Stimulated activated CD8-positive, alpha-beta memory T cell treated with anti-CD3 and anti-CD28 coated beads, Interleukin-2, amount 100 ng/mL, for 1 hour (primary cell): ENCODE measurements at places on chromosomes 5 and 9.

DNA sequence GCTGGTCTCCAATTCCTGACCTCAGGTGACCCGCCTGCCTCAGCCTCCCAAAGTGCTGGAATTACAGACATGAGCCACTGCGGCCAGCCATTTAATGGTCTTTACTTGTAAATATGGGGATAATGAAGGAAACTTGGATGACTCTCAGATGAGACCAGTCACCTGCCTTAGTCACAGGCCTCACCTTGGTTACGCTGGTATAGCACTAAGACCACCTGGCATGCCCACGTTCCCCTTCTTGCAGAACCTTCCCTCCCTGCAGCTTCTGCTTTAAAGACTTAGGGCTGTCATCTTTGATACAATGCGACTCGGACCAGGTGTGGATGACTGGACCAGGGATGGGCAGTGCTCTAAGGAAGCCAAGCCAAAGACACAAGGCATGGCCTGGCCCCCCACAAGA, 629.9 kb downstream of the CCDC171 start:
- no peak for DNase-seq

DNA sequence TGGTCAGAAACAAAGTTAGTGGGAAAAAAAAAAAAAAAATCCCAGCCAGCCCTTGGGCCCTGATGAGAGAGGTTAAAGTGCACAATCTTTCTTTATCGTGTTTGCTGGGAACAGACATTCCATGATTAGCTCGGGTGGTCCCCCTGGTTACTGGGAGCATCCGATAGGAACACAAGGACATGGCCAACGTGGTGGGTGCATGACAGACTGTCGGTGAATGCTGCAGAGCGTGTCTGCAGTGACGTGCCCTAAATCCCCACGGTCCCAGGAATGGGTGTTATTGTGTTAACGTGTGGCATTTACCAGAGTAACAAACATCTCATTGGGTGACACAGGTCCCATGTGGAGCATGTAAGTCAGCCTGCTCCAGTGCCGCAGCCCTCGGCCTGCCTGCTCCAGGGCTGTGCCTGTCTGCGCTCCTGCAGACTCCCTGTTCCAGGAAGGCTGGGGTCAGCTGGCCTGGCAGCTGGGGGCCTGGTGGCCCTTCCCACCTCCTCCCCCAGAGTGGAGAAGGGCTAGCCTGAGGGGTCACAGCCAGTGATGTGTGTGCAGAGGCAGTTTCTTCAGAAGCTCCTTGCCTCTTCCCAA, 34.3 kb upstream of the TBC1D2 start:
- no peak for DNase-seq

DNA sequence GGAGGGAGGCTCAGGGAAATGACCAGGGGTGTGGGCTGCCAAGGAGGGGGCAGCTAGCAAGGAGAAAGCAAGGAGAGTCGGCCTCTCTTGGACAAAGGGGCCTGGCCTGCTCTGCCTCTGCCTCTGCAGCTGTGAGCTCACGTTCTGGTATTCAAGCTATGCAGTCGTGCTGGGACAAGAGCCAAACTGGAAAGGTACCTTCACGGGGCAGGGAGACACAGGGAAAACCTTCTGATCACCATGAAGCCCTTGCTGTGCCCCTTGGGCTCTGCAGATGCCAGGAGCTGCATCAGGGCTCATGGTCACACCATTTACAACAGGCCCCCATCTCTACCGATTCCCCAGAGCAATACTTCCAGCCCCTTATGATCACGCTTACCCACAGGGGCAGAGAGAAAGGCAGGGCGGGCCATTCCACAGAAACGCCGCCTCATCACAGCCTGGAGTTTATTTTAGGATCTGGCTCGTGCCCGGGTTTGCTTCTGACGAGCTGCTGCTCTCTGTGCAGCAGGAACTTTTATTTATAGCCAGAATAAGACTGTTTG, 63.2 kb downstream of the PRRT1B start:
- no peak for DNase-seq

- DNase-seq: no peak
Measured at GRCh38 chr9:90802386-90802985, 867 bp downstream of the SYK start.

DNA sequence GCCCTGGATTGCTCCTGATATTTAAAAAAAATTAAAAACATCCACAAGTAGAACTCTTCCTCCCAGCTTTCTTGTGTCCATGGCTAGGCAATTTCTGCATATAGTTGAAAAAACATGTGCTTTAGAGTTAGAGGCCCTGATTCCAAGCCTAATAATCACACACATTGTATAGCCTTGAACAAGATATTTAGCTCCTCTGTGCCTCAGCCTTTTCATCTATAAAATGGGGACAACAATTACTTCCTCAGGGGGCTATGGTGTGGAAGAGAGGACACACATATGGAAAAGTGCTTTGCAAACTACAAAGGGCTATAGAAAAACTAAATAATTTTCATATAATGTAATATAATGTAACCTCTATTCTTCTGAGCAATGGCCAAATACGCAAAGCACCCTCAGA, 23.0 kb upstream of the CDK5RAP2 start:
- DNase-seq: no peak

- no peak for DNase-seq
Measured at GRCh38 chr9:112699230-112699629, 18.7 kb downstream of the INIP start.

GRCh38 chr9:107175041-107175440, 108.0 kb upstream of the RAD23B start:
- DNase-seq: no peak

GRCh38 chr5:30878296-30878695, 315.2 kb upstream of the CDH6 start:
- no peak for DNase-seq

GRCh38 chr5:139749242-139749641, 46.4 kb upstream of the PSD2 start:
- DNase-seq: no peak

GRCh38 chr9:33242609-33243134, 2.7 kb downstream of the SPINK4 start:
- no peak for DNase-seq

- no peak for DNase-seq
Measured at GRCh38 chr5:138468966-138469539, 3.8 kb downstream of the EGR1 start.

DNA sequence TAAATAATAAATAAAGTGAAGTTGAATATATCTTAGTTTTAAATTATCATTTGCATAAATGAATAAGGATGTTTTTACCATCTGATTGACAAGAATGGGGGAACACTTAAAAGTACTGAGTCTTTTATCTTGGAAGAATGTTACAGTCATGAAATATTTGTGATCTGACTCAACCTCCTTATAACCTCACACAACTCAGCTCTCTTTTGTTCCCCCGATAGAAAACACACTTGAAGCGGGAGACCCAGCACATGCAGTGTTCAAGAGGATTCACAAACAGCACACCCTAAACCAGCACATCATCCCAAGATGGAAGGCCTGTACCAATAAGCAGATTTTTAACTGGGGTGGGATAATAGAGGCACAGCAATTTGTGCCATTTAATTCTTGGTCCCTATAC, 15.5 kb downstream of the BAAT start:
- DNase-seq: no peak

DNA sequence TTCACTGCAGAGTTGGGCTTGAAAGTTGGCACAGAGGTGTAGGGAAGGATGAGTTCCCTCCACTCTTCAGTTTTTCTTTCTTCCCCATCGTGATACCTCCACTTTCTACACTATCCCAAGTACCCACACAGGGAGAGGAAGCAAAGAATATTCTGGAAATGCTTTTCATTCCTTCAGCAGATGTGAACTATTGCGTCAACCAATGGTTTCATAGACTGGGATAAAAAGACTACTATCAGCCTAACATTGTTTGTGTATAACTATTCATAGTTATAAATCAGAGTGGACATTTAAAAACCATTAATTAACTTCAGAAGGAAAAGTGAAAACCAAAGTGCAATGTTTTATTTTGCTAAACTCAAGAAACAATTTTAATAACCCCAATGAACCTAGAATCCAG, 63.6 kb upstream of the MAMDC2 start:
- DNase-seq: no peak

DNA sequence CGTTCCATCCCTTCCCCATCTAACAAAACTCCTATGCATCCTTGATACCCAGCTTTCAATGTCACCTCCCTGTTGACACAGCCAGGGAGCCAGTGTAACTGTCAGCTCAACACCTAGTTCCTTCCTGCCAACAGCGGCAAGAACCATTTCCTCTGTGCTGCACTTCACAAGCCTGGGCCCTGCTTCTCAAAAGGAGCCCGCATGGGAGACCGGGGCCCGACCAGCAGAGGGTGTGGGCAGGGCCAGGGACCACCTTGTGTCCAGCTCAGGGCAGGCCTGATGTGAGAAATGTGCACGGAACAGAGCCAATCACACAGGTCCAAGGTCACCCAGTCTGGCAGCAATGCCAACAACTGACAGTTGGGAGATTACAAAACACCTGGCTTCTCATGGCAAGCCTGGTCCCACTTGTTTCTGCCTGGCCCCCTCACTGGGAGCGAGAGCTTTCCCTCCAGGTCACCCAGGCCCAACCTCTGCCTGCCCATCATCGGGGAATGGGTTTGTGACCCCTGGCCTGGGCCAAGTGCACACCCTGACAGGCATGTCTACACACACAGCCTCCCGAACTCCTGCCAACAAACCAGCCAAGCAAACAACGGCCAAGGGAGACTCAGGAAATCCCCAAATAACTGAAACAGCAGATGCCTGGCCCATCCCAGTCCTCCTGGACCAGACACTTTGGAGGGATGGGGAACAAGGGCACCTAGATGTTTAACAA, 3.1 kb downstream of the RNF44 start:
- DNase-seq: no peak

DNA sequence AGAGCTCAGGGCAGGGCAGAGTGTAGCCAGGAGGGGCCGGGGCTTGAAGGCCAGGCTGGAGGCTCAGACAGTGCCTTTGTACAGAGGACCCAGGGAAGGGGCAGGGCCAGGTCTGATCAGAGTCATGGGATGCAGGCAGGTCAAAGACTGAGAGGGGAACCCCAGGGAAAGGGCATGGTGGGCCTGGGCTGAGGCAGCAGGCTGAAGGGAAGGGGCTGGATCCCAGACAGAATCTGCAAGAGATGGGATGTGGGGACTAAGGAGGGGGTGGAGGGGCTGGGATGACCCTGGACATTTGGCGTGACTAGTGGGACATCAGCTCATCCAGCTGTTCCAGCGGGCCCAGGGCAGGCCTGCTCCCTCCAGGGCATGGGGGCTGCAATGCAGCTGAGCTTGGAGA, 15.5 kb upstream of the MRNIP start:
- DNase-seq: no peak

GRCh38 chr9:122216798-122217418, 11.8 kb downstream of the LHX6 start:
- no peak for DNase-seq
